ENCODE measurements at places on chromosomes 2 and 18. TPM values are rescaled to one million over a fixed set of nuclear protein-coding genes. Genes with fewer than 3 reads are reported as not detected.
A peak's percentile ranks its signal among the peaks of the same experiment; 100 is the strongest.

The CCDC148 gene
- total RNA-seq = 4.1 TPM

The FBLN7 gene
- not detected for total RNA-seq

The SLC5A7 gene
- not detected for total RNA-seq

- DNase-seq = peak; percentile 35
Observed at GRCh38 chr2:200253639-200254038, 52.9 kb upstream of the SPATS2L start.

DNA sequence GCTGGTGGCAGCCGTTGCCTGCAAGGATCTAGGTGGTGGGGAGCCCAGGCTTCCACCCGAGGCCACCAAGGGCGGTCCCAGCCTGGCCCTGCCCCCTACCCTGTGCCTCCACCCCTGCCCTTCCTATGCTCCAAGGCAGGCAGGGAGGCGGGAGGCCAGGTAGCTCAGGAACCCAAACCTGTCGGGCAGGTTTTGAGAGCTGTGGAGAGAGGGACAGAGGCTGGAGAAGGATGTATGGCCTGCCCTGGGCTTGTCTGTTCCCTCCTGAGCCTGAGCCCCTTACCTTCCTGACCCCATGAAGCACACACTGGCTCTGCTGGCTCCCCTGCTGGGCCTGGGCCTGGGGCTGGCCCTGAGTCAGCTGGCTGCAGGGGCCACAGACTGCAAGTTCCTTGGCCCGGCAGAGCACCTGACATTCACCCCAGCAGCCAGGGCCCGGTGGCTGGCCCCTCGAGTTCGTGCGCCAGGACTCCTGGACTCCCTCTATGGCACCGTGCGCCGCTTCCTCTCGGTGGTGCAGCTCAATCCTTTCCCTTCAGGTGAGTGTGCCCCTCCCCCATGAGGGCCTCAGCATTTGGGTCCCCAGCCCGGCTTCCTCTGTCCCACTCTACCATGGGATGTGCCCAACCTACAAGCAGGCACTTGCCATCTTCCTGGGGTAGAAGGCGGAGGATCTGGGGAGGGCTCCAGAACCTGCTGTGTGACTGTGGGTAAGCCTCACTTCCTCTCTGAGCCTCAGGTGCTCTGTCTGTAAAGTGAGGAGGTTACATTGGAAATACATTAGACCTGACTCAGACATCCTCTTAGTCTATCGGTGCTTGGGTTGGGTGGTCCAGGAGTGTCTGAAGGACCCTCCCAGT lies at the start of gene PROM2:
PROM2 (plus strand) TSS at position 159 of the 860 bp plus-strand sequence; CDS start at position 296, 137 bp downstream.
- DNase-seq = no peak

DNA sequence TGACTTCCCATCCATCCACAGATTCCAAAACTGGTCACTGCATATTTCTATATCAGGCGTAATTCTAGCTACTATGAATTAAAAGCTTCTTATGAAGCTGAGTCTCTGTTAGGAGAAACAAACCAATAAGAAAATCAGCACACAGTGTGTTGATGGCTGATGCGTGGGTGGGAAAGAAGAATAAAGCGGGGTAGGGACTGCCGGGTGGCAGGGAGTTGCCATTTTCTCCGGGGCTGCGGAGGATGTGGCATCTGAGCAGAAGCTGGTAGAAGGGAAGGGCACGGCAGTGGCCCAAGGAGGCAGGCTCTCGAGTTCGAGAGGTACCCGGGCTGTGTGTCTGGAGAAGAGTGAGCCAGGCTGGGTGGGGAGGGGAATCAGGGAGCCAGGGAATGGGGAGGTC lies 48.6 kb upstream of the CHMP1B start:
- DNase-seq = no peak

DNA sequence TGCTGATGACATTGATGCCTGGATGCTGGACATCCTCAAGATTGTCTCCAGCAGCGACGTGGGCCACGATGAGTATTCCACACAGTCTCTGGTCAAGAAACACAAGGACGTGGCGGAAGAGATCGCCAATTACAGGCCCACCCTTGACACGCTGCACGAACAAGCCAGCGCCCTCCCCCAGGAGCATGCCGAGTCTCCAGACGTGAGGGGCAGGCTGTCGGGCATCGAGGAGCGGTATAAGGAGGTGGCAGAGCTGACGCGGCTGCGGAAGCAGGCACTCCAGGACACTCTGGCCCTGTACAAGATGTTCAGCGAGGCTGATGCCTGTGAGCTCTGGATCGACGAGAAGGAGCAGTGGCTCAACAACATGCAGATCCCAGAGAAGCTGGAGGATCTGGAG lies 94.1 kb upstream of the EML6 start:
- DNase-seq = no peak

GRCh38 chr18:77985526-77986281 lies 736.1 kb downstream of the GALR1 start:
- no peak for DNase-seq

DNA sequence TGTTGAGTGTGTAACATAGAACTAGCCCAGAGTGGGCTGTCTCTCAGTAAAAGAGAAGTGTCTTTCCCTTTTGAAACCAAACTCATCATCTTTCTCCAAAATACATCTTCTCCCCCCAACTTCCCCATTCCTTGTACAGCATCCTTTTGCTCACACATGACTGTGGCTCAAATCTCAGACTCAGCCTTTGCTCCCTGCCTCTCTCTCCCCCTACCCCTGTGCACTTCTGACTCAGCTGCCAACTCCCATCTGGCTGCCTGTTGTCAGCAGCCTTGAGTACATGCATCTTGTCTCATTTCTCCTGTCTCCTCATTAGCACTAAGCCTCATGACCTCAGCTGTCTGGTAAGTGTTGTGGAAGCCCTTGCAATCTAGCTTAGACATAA lies 18.1 kb upstream of the MGAT4A start:
- no peak for DNase-seq
